Small intestine (tissue), 16 donors: ENCODE measurements at places on chromosomes 1 and 21.

DNA sequence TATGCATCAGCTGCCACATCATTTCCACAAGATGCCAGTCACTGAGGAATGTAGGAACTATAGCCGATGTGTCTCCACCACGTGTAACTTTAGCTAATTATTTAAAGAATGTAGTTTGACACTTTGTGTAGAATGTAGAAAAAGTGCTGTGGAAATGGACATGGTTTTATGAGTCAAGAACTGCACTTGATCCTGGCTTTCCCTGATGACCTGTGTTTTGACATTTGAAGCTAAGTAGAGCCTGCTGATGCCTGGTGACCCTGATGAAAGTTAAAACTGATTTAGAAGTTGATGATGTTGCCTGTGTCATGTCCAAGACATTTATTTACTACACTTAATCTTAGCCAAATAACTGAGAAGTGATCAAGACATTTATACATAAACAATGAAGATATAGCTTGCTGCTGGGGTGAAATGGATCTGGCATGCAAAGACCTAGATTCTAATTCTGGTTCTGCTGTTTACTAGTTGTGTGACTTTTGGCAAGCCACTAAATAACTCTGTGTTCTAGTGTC, 4.4 kb upstream of the OSBPL9 start:
- no peak for DNase-seq

DNA sequence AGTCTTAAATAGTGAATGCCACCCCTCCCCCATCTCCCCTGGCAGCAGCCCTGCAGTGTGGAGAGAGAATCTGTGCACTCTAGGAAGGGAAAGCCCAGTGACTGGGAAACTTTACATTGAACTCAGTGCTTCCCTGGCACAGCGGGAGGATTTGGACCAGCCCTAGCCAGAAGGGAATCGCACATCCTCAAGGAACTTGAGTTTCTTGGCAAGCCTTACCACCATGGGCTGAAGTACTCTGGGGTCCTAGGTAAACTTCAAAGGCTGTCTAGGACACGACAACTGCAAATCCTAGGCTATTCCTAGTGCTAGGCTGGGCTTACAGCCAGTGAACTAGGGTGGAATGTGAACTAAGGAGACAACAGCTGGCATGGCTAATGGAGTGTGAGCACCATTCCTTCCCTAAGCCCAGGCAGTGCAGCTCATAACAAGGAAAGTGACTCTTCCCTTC, 88.3 kb downstream of the COL24A1 start:
- no peak for DNase-seq

- peak; percentile 61 for DNase-seq
These were observed 556.8 kb downstream of the PTPRU start for GRCh38 chr1:29793101-29793546.

DNA sequence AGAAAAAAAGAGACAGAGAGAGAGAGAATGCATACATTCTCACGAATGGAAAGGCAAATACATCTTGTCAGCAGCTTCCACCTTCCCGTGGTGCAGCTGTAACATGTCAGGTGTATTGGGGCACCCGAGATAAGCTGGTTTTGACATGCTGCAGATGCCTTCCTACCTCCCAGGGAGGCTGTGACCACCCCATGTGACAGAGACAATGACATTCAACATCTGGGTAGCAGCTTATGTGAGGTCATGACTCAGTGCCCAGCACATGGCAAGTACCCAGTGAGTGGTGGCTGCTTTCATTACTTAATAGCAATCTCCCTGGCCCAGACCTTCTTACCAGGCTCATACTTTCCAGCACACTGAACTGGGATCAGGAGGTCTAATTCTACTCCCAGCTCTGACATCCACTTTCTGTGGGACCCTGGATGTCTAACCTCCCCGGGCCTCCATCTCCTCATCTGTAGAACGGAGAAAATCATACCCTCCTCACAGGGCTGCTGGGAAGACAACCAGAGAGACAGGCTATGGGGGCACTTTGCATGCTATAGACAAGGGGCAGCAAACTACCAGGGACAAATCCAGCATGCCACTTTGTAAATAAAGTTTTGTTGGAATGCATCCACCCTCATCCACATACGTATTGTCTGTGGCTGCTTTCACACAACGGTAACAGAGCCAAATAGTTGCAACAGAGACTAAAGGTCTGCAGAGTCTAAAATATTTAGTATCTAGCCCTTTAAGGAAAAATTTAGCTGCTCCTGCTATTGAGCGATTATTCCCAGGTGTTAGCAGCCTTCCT, 38.5 kb upstream of the ZBTB40 start:
- no peak for DNase-seq

DNA sequence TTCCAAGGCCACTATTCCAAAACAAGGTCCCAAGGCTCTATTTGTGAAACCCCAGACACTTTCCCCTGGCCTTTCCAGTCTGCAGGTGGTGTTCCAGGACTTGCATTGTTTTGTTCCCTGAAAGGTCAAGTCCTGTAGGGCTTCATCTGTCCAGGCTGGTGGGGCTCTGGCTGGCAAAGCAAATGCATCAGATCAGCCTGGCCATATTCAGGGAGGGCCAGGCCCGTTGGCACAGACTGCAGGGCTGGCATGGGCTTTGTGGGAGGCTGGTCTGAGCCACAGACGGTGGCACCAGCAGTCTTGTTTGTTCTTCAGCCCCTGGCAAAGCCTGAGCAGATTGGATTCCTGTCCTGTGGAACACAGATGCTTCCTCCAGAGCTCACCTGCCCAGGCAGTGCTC, 93.0 kb downstream of the SPATA46 start:
- no peak for DNase-seq

- no peak for DNase-seq
These were observed 54.3 kb downstream of the ZSWIM5 start for GRCh38 chr1:45152126-45152525.

GRCh38 chr21:33847588-33848248, 67.9 kb downstream of the ATP5PO start:
- DNase-seq: no peak

DNA sequence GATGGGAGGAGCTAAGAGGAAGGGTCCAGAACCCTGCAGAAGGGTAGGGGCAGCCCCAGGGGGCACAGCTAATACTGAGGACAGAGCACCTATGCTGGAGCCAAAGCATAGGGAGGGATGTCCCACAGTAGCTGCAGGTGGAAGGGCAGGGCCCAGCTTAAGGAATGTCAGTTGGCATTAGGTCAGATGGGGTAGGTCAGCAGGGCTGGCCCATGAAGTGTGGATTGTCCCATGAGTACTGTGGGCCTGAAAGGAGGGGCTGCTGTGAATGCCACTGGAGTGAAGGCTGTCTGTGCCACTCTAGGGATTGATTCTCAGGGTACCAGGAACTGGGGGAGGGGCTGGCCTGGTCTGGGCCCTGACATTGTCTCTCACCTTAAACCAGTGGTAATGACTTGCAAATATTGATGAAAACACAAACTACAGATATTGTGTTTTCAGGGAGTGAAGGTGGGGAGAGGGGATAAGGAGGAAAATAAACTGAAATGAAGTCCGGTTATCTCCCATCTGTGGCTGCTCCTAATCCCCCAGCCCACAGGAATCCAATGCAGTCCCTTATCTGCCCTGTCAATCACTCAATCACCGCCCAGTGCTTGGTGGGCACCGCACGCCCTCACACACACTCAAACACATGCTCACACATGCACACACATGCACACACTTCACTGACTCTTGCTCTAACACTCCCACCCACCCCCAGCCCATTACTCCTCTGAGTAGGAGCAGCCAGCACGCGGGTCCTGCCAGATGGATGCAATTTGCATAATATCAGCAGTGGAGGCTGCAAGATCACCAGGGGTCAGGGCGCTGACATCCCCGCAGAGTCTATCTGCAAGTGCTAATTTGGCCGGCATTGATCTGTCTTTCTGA, 27.8 kb downstream of the DMAP1 start:
- DNase-seq: no peak

DNA sequence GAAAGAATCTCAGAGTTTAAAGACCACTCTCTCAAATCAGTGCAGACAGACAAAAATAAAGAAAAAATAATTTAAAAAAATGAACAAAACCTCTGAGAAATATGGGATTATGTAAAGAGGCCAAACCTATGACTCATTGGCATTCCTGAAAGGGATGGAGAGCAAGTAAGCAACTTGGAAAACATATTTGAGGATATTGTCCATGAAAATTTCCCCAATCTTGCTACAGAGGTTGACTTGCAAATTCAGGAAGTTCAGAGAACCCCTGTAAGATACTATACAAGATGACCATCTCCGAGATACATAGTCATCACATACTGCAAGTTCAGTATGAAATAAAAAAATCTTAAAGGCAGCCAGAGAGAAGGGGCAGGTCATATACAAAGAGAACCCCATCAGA, 43.7 kb upstream of the IVNS1ABP start:
- DNase-seq: no peak

GRCh38 chr1:19676438-19676922, 11.8 kb downstream of the HTR6 start:
- DNase-seq: no peak

DNA sequence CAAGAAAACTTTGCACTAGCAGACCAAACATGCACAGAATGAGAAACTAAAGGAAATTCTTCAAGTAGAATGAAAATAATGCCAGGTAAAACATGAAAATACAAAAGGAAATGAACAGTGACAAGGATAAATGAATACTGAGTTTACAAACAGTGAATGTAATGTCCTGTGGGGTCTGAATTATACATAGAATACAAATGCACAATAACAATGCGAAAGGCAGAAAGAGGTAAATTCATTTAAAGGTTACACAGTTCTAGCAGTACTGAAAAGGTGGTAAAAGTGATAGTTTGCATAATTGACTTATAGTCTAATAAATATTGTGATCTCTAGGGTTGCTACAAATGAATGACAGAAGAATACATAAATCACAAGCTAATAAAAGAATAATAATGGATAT, 12.9 kb downstream of the CD55 start:
- no peak for DNase-seq

DNA sequence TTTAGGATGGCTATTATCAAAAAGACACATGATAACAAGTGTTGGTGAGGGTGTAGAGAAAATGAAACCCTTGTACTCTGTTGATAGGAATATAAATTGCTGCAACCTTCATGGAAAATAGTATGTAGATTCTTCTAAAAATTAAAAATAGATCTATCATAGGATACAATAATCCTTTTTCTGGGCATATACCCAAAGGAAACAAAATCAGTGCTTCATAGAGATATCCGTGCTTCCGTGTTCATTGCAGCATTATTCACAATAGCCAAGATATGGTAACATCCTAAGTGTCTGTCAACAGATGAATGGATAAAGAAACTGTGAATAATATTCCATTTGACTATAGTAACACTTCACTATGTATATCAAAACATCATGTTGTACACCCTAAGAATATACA, 106.7 kb downstream of the MIS18A start:
- no peak for DNase-seq

DNA sequence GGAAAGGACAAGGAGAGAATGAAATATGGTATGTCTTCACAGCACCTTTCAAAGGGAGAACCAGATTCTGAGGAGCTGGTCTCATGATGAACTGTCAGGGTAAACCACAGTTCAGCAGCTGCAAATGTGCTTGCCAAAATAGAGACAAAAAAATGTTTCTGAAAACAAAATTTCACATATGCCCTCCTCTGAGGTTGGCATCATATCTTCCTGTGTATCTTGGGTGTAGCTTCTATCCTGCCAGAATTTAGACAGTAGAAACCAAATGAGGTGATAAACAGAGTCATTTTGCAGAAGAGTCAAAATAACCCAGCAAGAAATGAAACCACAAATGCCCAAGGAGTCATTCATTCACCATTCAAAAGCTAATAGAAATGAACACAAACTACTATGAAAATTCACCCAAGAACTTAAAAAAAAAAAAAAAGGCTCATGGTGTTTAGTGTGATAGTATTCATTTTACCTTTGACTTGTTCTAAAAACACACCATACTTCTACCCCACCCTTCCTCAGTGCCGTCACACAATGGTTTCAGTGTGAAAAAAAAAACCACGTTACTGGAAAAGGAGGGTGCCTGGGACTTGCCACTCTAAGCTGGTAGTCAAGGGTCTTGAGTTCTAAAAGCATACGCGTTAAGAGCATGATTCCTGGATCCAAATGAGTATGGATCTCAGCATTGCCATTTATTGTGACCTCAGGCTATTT, 18.5 kb downstream of the SELL start:
- no peak for DNase-seq

DNA sequence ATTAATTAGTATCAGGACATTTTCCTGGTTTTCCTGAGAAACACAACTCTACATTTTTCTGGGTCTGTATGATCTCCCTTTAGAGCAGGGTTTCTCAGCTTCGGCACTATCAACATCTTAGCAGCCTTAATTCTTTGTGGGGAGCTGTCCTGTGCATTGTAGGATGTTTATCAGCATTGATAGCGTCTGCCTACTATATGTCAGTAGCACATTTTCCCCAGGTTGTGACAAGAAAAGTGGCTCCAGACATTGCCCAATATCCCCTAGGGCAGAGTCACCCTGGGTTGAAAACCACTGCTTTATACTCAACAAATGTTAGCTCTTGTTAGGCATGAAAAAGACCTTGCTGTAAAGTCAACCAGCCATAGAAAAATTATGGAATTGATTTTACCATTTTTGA, 195.1 kb upstream of the FMN2 start:
- no peak for DNase-seq

DNA sequence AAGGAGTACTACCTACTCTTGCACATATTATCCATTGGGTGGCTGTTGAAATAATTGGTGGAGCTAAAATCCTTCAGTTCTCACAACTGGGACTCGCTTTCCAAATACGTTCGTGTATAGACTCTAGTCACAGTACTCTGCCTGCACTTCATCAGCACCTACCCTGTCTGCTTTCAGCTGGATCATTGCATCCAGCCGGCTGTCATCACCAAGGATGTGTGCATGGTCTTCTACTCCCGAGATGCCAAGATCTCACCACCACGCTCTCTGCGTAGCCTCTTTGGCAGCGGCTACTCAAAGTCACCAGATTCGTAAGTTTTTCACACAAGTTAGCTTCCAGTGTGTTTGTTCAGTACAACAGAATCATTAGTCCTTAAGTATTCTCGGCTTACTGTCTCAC, 37.3 kb upstream of the PGD start:
- no peak for DNase-seq

GRCh38 chr1:44146536-44147361, 5.3 kb upstream of the KLF18 start:
- DNase-seq: no peak

- DNase-seq: no peak
These were observed 282.2 kb downstream of the RYR2 start for GRCh38 chr1:237324226-237324625.

DNA sequence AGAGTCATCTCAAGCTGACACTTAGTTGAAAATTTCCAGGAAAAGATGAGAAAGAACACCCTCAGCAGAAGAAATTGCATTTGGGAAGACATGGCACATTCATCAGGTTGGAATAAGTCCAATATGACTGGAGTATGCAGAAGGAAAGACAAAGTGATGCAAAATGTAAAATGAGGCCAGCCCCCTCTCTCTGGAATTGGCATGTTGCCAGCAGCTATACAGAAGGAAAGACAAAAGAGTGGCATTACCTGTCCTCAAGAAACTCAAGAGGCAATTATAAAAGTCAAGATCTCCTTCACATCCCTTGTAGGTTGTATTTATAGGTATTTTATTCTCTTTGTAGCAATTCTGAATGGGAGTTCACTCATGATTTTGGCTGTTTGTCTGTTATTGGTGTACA, 426.3 kb downstream of the AGBL4 start:
- DNase-seq: no peak

- DNase-seq: no peak
These were observed 128.4 kb downstream of the TGFB2 start for GRCh38 chr1:218473522-218473921.
